ENCODE measurements at places on chromosomes 1 and 21.

- no peak for DNase-seq
Measured at GRCh38 chr1:53681977-53682685, 56.8 kb downstream of the GLIS1 start.

DNA sequence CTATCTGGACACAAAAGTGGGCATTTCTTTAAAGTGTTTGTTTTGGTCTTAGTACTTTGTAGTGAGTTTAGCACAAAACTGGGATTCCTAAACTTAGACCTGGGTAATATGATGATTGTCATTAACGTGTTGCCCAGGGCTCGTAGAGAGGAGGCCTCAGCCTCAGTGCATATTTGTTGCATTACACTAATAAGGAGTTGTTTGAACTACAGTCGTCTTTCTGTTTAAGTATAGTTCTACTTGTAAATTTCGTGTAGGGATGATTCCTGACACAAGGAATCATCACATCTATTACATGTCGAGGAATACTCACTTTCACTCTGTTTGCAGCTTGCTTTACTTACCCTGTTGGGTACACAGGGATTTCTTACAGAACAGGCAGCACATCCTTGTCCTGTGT is 85.0 kb downstream of the PRDM2 start:
- no peak for DNase-seq

DNA sequence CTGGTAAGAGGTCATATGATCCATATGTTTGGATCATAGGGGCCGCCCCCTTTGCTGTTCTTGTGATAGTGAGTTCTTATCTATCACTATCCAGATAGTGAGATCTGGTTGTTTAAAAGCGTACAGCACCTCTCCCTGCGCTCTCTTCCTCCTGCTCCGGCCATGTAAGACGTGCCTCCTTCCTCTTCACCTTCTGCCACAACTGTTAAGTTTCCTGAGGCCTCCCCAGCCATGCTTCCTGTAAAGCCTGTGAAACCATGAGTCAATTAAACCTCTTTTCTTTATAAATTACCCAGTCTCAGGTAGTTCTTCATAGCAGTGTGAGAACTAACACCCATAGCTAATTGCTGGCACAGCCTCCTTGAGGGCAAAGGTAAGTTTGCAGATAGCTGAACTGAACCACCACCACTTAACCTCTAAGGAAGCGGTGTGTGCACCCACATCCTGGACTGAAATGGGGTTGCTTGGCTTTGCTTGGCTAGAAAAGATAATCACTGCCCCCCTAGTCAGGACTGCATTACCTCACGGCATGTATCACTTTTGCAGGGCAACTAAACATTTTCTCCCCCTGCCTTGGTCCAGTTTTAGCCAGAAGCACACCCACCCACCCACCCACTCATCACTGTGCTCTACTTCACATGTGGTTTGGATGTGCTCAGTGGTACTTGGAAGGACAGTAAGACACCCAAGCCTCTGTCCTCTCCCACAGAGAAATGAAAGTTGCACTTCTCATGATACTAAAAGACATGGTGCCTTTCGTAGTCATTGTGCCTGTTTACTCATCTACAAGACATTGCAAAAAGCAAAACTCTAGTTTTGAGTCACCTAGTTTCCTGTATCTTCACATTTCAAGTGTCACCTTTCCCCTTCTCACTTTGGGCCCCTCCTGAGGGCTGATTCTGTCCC is 23.1 kb upstream of the PTAFR start:
- no peak for DNase-seq

GRCh38 chr21:45379901-45380330 is 25.0 kb upstream of the COL18A1 start:
- no peak for DNase-seq

DNA sequence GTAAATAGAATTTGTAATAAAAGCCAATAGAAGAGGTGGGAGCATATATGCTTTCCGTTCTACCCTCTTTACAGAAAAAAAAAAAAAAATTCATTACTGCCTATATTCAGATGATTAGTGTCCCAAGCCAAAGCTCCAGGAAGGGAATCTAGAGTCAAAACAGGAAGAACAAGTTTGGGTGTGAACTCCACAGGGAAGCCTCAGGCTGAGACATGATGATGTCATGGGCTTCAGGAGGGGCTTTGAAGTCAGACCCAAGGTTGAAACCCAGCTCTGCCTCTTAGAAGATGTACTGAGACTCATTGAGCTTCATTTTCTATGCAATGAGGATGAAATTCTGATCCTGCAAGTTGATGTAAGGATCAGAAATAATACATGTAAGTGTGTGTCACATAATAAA is 250.0 kb upstream of the ADGRL2 start:
- no peak for DNase-seq

DNA sequence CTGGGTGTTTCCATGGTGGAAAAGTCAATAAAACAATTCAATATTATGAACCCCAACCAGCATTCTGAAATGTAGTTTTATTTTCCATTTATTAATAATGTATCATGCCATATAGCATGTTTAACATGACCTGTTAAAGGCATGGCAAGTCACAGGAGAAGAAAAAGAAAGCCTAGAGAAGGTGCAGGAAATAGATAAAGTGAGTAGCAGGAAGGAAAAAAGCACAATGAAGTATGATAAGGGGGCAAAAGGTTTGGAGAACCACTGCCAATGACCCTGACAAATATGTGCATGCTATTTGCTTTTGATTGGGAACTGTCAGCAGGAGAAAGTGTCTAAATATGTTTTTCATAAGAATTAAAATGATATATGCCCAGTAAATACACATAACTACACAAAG is 85.6 kb downstream of the HMCN1 start:
- no peak for DNase-seq

GRCh38 chr1:32954168-32954567 is 10.4 kb downstream of the RNF19B start:
- DNase-seq, result no peak

DNA sequence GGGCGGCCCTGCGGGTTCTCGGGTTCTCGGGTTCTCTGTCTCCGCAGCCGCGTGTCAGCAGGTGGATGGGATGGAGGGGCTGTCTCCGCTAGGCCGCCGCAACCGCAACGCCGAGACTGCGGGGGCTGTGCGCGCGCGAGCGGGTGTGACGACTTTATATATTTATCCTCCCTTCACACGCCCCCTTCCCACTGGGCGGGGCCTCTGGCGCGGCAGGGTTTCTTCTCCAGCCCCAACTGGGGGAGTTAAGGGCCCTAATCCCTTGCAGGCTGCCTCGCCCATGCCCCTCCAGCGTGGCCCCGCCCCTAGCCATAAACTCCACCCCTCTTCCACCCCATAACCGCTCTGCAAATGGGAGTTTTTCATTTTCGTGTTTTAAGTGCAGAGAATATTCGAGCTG is 3.4 kb downstream of the IGSF21 start:
- DNase-seq, result no peak

- DNase-seq, result no peak
Measured at GRCh38 chr1:22567197-22567596, 3.9 kb downstream of the EPHA8 start.

GRCh38 chr1:226779561-226779960 is 40.5 kb upstream of the ITPKB start:
- DNase-seq, result no peak

DNA sequence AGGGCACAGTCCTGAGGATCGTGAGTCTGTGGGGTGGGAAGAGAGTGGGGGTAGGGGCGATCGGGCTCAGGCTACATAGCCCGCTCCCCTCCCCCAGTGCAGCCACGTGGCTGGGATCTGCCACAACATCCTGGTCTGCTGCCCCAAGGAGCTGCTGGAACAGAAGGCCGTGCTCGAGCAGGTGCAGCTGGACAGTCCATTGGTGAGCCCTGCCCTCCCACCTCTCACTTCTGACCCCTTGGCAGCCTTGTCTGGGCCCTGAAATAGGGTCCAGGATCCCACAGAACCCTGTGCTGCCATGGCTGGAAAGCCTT is 5.0 kb downstream of the CNKSR1 start:
- no peak for DNase-seq

DNA sequence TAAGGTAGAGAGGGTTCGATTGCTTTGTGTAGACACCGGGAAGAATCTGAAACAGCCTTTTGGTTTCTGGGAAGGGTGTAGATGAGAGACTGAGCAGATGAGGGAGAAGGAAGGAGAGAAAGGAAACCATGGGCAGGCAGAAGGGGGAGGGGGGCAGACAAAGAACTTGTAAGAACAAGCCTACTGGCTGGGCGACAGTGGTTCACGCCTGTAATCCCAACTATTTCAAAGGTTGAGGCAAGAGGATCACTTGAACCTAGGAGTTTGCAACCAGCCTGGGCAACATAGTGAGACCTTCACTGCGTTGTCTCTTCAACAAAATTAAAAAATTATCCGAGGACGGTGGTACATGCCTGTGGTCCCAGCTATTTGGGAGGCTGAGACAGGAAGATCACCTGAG is 106.2 kb downstream of the TM2D1 start:
- DNase-seq, result no peak

DNA sequence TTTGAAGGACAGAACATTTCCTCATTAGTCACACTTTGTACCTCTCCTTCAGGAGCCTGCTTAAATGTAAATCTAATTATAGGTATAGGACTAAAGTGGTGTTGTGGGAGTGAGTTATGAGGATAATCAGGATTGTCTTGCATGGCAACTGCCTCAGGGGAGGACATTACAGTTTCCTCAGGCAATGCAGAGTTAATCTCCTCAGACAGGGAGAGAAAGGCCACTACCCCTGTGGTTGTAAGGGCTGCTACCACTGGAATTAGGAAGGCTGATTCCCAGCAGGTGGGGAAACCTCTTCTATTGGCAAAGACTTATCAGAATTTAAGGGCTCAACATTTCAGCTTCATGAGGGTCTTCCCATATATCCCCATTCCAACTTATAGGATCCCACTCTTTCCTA is 286.8 kb upstream of the PBX1 start:
- no peak for DNase-seq

DNA sequence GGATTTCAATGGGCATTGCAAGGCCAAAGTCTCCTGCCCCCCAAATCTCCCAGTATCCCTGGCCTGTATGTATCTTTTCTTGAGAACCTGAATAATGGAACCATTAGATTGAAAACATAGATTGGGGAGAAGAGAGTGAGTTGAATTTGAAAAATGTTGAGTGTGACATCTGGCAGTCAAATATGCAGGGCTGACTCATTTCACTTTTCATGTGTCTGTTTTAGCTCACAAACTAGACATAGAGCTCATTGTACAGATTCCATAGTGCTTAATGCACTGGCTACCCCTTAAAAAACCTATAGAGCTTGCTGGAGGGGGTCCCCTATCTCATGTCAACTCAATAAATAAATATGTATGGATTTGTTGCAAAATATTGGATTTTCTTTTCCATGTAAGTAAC is 30.8 kb downstream of the DDR2 start:
- no peak for DNase-seq

- no peak for DNase-seq
Measured at GRCh38 chr1:111227434-111227833, at the start of gene CHI3L2. Gene CHI3L2 (plus strand): TSS chr1:111227713. CDS start chr1:111227730, 17 bp downstream.

DNA sequence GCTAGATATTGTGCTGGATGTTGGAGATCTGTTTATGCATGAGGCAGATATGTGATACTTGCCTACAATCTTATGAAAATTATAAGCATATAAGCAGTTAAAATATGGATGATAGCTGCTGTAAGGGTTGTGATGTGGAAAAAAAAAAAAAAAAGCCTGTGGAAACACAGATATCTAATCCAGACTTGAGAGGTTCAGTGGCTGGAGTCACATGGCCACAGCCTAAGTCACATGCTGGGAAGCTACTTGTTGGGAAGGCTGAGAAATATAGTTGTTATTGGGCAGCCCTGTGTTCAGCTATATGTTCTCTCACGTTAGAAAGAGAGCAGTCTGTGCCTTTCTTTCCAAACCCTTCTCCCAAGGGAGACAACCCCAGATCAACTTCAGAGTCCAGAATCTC is 15.1 kb downstream of the RAVER2 start:
- no peak for DNase-seq

- DNase-seq, result no peak
Measured at GRCh38 chr1:39722495-39722894, 16.2 kb upstream of the PPIE start.

GRCh38 chr1:156089704-156090103 is 7.4 kb upstream of the MEX3A start:
- DNase-seq, result no peak

- no peak for DNase-seq
Measured at GRCh38 chr21:31612894-31613785, 46.4 kb upstream of the SOD1 start.

- DNase-seq, result no peak
Measured at GRCh38 chr1:6197746-6198427, 1.5 kb downstream of the RPL22 start.

- DNase-seq, result no peak
Measured at GRCh38 chr1:170073893-170074249, 624 bp downstream of the KIFAP3 start.

GRCh38 chr1:45299296-45299695 is 27.4 kb upstream of the HPDL start:
- DNase-seq, result no peak

GRCh38 chr1:111505641-111506119 is 2.2 kb upstream of the ADORA3 start:
- no peak for DNase-seq

DNA sequence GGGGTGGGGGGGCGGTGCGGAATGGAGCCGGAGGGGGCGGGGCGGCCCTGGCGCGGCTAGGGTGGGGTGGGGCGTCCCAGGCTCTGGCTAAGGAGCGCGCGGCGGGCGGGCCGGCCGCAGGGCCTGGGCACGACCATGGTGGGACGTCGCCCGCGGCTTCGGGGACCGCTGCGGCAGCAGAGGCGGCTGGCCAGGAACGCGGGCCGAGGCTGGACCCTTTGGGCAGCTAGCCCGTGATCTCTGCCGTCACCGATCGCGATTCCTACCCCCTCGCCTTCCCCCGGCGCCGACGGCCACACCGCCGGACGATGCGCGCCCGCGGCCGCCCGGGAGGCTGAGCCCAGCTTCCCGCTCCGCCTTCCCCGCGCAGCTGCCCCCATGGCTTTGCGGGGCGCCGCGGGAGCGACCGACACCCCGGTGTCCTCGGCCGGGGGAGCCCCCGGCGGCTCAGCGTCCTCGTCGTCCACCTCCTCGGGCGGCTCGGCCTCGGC is at the start of gene MAP3K21:
TSS of gene MAP3K21 (plus strand) at position 74 of the 491 bp plus-strand sequence. CDS start at position 379, 305 bp downstream.
- DNase-seq, result no peak

- no peak for DNase-seq
Measured at GRCh38 chr1:248696261-248696660, 6.3 kb downstream of the OR14I1 start.

GRCh38 chr1:244674446-244674845 is 21.5 kb downstream of the DESI2 start:
- no peak for DNase-seq

All from ascending aorta (tissue), 2 donors.